ENCODE measurements at places on chromosomes 2 and 18.

DNA sequence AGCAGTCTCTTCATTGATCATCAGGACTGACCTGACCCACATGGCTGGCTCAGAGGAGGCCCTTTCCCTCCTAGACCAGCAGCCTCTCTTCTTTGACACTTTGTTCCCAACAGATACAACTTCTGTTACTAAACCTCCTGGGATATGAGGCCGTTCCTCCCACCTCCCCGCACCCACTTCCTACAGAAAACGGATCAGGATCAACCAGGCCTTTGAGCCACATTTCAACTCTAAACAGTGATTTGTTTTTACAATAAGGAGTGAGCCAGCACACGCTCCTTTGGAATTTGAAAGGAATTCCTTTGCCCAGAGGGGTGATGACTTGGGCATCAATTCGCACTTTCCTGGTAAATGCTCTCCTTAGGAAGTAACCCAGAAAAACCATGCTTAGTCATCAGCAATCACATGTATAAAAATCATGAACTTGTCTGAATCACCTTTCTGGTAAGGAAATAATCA, 180.4 kb downstream of the FAM124B start:
- DNase-seq = no peak

DNA sequence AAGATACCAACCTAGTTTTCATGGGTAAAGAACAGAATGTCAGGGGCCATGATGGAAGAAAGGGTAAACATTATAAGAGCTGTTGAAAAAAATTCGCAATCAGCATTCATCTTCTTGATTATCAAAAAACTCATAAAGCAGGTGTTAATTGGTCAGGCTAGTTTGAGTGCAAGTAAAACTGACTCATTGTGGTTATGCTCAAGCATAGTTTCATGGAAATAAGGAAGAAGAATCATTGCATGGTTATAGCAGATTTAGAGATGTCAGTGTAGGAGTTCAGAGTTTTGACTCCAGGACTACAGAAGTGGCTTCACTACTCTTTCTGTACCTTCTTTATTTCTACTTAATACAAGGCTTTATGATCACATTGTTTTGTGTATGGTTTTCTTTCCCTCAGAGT, 26.9 kb upstream of the CDH19 start:
- DNase-seq = no peak

DNA sequence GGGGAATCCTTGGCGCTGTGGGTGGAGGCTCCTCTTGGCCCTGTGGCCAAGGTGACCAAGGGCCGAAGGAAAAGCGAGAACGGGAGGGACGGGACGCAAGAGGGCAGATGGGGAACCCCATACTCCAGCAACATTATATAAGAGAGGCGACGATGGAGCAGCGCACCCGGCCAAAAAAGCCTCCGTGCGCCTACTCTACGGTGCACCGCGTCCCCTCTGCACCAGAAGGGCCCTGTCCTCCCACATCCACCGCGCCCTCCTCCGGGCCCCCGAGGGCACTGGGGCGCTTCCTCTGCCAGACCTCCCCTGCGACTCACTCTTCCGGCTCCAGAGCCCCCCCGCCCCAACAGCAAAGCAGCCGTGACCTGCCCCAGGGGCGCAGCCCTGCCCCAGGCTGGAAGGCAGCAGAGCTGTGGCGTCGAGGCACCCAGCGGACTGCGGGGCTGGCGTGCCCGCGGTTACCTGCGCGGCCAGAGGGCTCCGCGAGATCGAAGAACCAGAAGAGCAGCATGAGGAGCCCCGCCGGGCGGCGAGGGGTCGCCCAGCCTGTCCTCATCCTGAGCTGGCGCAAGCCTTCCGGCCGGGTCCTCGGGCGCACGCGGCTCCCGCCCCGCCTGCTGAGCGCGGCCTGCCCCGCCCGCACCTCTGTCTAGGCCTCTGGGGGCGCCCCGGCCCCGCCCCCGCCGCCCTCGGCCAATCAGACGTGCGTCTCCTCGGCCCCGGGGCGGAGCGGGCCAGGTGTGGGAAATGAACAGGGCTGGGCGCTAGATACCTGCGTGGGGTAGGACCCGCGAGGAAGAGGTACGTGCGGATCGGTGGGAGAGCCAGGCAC, 106.3 kb upstream of the CD302 start:
- peak; percentile 73 for DNase-seq

GRCh38 chr2:133266926-133267590, 301.2 kb downstream of the NCKAP5 start:
- DNase-seq = no peak

GRCh38 chr18:70127359-70127758, 78.1 kb downstream of the RTTN start:
- no peak for DNase-seq

DNA sequence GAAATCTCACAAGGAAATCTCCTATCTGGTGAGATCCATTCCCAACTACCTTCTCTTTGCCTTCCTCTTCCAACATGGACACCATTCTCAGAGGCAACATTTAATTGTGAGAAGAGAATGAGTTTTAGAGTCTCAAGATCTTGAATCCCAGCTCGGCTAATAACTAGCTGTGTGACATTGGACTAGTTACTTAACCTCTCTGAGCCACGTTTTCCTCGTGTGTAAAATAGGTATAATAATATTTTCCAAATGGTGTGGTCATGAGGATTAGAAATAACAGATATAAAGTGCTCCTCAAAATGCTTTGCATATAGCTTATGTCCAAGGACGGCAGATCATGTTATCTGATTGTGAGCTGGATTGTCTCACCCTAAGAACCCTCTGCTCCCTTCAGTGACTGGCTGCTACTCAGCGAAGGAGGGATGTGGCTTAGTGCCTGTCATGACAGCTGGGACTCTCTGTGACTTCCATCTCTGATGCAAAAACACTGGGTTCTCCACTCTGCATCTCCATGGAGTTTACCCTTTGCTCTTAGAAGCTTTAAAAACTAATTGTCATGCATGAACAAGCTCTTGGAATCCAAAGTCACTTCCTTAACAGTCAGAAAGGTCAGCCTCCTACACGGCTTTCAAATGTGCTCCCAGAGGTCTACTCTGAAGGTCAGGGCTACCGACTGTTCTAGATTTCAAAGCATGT, 38.4 kb upstream of the MRPL19 start:
- no peak for DNase-seq

GRCh38 chr2:160647967-160648685, 154.5 kb upstream of the RBMS1 start:
- DNase-seq = no peak

DNA sequence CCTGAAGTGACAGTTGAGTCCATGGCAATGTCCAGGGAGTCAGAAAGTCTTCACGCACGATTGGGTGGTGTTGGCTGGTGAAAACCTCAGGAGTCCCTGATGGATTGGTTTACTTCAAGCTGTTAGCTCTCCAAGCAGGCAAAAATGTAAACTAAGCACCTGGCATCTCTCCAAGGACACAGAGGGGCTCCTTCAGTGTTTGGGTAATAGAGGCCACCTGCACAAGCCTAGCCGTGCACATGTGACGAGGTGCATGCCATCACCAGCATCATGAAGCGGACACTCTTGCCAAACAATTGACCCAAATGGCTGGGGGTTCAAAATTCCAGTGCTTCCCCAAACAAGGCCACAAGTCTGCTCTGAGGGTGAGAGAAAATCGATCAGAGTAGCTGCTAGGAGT, 104.7 kb upstream of the CD302 start:
- no peak for DNase-seq

DNA sequence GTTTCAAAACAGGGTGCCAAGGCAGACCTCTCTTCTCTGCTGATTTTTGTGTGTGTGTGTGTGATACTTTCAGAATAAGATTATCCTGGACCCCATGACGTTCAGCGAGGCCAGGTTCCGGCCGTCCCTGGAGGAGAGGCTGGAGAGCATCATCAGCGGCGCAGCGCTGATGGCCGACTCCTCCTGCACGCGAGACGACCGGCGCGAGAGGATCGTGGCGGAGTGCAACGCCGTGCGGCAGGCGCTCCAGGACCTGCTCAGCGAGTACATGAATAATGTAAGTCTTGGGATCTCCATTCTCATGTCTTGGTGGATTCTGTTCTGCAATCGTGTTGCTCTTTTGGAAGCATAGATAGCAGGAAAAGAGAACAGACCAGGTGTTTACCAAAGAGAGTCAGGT, 395.0 kb downstream of the LRRTM1 start:
- DNase-seq = no peak

DNA sequence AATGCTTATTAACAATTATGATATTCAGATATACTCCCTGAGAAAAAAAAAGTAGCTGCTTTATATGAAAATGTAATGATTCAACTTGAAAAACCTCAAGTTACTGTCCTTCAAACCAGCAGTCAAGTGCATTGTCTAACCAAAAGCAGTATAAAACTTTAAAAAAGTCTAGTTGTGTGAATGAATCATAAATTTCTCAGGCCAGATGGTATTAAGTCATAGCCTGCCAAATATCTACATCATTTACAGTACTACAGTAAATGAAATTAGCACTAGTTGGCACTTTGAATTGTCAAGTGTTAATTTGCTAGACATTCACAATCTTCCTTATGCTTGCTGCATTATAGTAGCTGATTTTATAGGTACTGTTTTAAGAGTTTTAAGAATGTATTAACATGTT, 85.9 kb downstream of the CBLN2 start:
- DNase-seq = no peak

GRCh38 chr18:30727849-30728248, 314.7 kb downstream of the DSC3 start:
- no peak for DNase-seq

GRCh38 chr2:235521844-235522243, 28.0 kb downstream of the AGAP1 start:
- no peak for DNase-seq

DNA sequence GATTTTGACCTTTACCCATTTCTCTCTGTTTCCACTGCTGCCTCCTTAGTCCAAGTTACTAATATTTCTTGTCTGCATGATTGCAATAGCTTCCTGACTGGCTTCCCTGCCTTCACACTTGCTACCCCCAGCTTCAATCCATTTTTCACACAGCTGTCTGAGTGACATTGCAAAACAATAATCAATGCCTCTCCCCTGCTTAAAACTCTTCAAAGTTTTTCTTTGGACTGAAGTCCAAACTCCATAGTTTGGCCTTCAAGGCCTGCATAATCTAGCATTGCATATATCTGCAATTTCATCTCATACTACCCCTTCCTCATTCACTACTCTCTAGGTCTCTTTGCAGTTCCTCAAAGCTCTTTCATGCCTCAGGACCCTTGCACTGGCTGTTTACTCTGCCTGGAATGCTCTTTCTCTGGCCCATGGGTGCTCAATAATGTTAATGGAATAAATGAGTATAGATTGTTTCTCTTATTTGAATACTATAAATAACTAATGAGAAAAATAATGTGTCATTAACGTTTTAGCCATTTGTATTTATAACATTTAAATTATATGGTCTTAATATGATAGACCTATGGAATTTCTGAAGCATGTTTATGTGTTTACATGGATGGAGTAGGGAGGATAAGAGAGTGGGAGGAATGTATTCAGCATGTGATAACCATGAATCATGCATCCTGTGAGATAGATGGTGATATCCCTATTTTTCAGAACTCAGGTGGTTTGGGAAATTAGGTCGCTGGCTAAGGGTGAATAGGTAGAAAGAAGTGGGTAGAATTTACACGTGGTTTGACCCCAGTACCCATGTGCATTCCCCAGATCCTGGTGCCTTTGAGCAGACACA, 5.7 kb upstream of the TMEM178A start:
- no peak for DNase-seq

GRCh38 chr18:9400197-9400596, 65.6 kb downstream of the TWSG1 start:
- no peak for DNase-seq

DNA sequence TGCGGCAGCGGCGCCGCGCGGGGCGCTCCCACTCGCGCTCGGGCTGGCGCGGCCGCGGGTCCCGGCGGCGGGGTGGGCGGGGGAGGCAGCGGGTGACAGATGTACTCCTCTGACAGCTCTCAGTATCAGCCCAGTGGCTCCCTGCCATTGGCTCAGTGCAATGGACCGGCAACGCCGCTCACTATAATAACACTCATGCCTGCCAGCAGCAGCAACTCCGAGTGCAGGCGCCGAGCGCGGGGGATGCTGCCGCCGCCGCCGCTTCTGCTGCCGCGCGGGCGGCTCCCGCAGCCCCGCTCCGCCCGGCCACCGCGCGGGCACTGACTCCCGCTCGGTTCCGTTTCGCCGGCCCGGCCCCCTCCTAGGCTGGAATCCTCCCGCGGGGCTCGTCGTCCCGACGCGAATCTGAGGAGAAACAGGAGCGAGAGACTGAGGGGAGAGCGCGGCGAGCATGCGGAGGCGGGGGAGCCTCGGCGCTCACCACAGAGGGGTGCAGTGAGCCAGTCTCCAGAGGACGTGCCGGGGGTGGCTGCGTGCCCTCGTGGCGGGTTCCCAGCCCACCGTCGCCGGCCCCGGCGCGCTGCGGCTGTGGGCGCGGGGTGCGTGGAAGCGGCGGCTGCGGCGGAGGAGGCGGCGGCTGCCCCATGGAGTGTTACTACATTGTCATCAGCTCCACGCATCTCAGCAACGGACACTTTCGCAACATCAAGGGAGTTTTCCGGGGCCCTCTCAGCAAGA, at the start of gene ZNF804A:
TSS of gene ZNF804A (plus strand) at position 214 of the 738 bp plus-strand sequence. CDS start at position 645, 431 bp downstream.
- DNase-seq = no peak

DNA sequence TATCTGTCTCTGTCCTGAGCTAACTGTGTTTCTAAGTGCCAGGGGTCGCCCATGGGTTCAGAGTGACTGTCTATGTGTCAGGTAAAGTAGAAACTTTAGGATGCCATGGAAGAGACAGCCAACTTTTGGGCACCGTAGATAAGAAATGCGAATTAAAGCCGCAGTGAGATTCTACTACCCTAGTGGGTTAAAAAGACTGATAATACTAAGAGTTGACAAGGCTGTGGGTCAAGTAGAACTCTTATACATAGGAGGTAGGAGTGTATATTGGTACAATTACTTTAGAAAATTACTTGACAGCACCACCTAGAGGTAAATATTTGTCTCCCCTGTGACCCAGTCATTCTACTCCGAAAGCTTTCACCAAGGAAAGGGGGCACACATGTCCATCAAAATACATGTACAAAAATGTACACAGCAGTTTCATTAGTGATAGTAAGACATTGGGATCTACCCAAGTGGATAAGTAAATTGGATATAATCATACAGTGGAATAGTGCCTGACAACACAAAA, 371.3 kb downstream of the SLC4A3 start:
- no peak for DNase-seq

DNA sequence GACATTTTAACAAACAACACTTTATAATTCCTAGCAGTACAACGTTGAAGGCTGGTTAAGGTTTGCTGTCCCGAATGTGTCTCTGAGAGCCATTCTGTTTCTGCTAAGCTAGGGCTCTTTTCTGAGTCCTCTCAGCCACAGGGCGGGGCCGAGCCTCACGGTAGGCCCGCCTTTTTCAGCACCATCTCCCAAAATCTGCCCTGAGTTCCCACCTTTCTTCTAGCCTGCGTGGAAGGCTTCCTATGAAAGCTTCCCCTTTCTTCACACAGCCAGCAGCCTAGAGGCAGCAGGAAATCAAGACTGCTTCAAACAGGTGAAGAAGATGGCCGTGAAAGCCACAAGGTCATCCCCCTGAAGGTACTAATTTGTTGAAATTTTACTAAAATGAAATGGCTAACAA, 255.5 kb downstream of the CDH2 start:
- no peak for DNase-seq

DNA sequence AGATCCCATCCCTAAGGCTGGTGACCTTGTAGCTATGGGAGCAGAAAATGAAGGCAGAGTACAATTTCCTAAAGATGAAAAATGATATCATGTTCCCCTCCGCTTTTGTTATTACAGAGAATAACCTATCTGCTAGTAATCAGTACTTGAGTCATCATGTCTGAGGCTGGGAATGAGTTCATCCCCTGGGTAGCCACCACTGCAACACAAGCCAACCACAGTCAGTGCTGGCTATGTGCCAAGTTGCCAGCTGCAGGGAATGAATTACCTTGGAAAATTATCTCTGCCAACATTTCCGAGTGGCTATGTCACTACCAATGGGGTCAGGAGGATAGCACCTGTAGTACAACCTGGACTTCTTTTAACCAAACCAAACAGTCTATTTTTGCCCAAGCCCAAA, 1094.7 kb upstream of the DDX18 start:
- no peak for DNase-seq
